ENCODE measurements at places on chromosomes 2 and 18.

DNA sequence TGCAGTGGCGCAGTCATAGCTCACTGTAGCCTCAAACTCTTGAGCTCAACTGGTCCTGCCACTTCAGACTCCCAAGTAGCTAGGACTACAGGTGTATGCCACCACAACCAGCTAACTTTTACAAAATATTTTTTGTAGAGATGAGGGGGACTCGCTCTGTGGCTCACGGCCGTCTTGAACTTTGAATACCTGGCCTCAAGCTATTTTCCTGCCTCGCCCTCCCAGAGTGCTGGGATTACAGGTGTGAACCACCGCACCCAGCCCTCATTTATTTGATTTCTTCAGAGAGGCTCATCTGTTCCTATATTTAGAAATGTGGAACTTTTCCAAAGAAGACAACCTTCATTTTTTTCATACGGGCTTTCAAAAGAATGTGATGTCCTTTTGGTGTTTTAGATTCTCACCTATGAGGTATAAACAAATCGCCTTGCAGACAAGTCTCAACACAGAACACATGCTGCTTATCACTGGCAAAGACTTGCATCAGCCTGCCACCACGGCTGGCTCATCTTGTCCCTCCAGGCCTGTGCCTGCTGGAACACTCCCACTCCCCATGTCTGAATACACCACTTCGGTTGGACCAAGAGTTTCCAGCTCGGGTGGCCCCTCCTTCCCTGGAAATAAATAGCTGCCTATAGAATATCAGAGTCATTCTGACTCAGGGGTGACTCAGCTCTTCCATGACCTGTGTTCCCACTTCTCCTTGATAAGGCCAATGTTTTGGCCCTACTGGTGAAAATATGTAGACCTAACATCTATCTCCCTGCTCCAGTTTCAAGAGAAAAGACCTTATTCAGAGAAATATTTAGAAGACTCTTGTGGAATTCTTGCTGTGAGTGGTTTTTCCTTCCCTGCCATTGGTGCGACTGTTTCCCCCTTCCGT, 202.6 kb downstream of the TGIF1 start:
- peak; percentile 96 for DNase-seq

DNA sequence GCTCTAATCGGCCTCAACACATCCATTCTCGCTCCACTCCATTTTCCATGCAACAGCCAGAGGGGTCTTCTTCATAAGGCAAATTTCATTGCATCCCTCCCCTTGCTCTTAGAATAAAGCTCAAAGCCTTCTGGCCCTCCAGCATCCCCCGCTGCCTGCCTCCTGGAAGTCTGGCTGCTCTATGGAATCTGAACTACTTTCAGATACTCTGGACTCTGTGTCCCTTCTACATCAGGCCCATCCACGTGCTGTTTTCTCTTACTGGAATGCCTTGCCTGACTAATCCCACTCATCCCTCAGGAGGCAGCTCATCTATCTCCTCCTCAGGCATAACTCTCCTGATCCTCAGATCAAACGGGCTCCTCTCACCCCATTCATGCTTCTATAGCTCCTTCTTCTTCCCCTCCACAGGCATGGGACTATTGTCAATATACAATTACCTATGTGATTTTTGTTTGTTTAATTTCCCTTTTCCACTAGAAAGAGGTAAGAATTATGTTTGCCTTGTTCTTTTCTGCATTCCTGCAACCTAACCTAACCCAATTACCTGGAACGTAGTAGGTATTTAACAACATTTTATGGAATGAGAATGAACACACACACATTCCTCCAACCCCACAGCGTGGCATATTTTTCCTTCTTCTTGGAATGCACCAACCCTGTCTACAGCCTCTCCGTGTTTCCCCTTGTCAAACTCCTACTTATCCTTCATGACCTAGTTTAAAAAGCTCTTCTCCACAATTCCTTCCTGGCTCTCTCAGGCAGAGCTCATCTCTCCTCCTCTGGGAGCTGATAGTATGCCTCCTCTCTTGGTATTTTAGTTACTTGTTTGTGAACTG, 49.5 kb downstream of the LBH start:
- DNase-seq, result no peak

DNA sequence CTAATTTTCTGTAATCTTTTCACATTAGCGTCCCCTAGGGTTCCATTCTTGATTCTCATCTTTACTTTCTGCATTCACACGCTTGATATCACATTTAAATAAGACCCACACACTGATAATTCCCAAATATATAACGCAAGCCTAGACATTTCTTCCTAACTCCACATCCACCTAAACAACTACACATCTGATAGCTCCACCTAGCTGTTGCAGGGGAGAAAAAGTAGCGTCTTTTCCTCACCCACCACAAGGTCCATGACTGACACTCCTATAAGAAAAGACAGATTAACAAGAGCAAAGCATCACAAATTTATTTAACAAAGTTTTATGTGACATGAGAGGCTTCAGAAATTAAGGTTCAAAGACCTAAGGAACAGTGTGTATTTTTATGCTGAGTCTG, 862.2 kb upstream of the DDX18 start:
- DNase-seq, result no peak

GRCh38 chr18:24071029-24071428, 56.5 kb downstream of the TTC39C start:
- no peak for DNase-seq

GRCh38 chr2:59339121-59339836, 1098.2 kb upstream of the FANCL start:
- no peak for DNase-seq
